B cell (primary cell): ENCODE measurements at places on chromosomes 13 and 19.

- no peak for DNase-seq
Measured at GRCh38 chr19:28296506-28296905, 916.4 kb downstream of the UQCRFS1 start.

DNA sequence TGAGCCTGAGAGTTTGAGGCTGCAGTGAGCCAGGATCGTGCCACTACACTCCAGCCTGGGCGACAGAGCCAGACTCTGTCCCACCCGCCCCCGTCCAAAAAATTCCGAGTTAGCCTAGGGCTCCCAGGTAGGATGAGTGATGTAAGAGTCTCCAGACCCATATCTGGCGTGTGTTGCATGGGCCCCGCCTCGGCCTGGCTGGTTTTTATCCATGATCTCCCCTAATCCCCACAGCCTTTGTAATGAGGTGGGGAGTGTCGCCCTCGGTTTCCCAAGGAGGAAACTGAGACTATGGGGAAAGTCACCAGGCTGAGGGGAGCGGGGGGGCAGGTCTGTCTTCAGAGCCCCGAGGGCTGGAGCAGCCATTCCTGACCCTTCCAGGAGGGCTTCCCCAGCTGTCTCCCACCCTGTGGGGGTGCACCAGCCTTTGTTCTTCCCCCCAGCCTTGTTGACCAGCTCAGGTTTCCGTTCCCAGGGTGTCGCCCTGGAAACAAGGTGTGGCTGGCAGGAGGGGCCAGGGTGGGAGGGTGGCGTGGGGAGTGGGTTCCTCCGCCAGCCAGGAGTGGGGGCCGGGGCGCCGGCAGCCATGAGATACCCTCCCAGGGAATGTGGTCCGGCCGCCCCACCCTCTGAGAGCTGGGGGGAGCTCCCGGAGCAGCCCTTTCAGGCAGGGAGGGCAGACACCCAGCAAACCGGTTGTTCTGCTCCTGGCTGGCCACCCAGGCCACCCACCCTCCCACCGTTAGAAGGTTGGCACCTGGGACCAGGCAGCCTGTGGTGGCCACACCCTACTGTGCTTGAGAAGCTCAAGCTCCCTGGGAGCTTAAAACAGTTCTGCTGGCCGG, 11.5 kb downstream of the MYH14 start:
- DNase-seq, result no peak

DNA sequence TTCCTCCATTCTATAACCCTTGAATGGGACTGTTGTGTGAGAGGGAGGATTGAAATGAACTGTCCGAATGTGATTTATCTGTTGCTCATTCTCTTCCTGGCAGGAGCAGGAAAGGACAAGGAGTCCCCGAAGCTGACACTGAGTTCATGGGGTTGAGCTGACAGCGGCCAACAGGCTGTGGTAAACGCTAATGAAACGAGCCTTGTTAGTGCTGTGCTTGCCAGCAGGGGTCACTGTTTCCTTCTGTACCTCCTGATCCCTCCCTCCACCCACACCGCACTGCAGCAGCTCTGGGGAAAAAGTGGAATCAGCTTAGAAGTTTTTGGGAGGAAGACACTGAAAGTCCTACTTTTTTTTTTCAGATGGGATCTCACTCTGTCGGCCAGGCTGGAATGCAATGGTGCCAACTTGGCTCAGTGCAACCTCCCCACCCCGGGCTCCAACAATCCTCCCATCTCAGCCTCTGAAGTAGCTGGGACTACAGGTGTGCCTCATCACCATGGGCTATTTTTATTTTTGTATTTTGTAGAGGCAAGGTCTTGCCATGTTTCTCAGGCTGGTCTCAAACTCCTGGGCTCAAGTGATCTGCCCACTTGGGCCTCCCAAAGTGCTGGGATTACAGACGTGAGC, 6.7 kb upstream of the ZNF761 start:
- peak; percentile 78 for DNase-seq

DNA sequence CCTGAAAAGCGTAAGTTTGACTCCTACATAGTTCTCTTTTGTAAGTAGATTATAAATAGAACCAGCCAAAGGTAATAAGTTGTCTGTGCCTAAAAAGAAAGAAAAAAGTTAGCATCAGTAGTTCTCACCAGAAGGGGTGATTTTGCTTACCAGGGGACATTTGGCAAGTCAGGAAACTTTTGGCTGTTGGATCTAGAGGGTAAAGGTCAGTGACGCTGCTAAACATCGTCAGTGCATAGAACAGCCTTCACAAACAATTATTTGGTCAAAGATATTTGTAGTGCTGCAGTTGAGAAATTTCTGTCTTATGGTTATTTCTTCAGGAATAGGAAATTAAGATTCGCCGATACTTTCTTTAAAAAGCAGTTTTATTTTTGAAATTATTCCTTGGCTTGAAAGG, 2.0 kb downstream of the USPL1 start:
- no peak for DNase-seq

GRCh38 chr13:97091196-97091595, 96.9 kb upstream of the OXGR1 start:
- no peak for DNase-seq

DNA sequence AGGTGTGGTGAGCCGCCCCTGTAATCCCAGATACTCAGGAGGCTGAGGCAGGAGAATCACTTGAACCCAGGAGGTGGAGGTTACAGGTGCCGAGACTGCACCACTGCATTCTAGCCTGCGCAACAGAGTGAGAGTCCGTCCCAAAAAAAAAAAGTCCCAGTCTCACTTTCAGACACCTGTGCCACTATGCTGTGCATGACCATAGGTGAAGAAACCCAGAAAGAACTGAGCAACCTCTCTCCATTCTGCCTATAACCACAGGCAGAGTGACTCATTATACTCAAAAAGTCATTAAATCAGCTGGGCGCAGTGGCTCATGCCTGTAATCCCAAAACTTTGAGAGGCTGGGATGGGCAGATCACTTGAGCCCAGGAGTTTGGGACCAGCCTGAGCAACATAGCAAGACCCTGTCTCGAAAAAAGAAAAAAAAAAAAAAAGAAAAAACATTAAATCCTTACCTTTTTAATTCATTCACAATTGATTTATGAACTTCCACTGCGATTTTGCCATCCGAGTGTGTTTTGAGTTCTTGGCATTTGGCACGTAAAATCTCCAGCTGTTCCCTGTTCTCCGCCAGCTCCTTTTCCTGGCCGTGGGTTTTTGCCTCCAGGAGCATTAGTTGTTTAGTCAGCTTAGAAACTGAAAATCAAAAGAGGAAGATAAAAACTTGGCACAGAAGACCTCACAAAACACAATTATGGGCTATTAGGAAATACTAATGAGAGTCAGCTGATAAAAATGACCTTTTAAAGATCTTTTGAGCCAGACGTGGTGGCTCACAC, 45.5 kb upstream of the SLC7A9 start:
- DNase-seq, result no peak
